ENCODE measurements at places on chromosomes 3 and 15. TPM values are rescaled to one million over a fixed set of nuclear protein-coding genes. Genes with fewer than 3 reads are reported as not detected.

TMIE gene
- polyA plus RNA-seq = 1.3 TPM

MFGE8 gene
- 110 TPM for polyA plus RNA-seq

ADAMTSL3 gene
- 2.4 TPM for polyA plus RNA-seq

CHRD gene
- 20.4 TPM for polyA plus RNA-seq

NEK10 gene
- 2.2 TPM for polyA plus RNA-seq

SLC2A2 gene
- 20.9 TPM for polyA plus RNA-seq

GPR27 gene
- polyA plus RNA-seq = 10.2 TPM

SPPL2A gene
- 78.7 TPM for polyA plus RNA-seq

C2CD4A gene
- 0.28 TPM for polyA plus RNA-seq

DNAH12 gene
- 0.94 TPM for polyA plus RNA-seq

IL17RB gene
- polyA plus RNA-seq = 12.8 TPM

HYAL1 gene
- 9.4 TPM for polyA plus RNA-seq

CCR5 gene
- 0.17 TPM for polyA plus RNA-seq

PRSS50 gene
- 5.1 TPM for polyA plus RNA-seq

SCN5A gene
- 1.1 TPM for polyA plus RNA-seq

WDR49 gene
- polyA plus RNA-seq = 3.6 TPM

MYRIP gene
- 2.0 TPM for polyA plus RNA-seq

ACY1 gene
- polyA plus RNA-seq = 128 TPM

TRAT1 gene
- polyA plus RNA-seq = 0.06 TPM

Measured in renal pelvis (tissue), 12 donors.